D341Med (cell line): ENCODE measurements at places on chromosomes 6 and 20.
A peak's percentile ranks its signal among the peaks of the same experiment; 100 is the strongest.

DNA sequence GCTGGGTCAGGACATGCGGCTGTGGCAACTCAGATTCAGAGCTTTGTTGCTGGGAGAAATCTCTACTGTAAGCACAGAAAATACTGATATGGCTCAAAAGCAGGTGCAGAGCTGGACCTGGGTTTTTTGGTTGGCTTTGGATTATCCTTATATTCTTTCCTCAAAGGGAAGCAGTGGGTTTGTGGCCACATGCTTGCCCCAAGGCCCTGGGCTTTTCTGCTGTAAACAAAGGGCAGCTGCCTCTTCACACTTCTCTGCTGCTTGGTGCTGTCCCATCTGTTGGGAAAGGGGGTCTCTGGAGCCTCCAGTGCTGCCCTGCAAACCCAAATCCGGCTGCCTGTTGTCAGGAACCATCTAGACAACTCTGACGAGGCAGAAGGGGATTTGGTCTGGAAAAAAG, 52.4 kb downstream of the ANKRD6 start:
- no peak for DNase-seq

DNA sequence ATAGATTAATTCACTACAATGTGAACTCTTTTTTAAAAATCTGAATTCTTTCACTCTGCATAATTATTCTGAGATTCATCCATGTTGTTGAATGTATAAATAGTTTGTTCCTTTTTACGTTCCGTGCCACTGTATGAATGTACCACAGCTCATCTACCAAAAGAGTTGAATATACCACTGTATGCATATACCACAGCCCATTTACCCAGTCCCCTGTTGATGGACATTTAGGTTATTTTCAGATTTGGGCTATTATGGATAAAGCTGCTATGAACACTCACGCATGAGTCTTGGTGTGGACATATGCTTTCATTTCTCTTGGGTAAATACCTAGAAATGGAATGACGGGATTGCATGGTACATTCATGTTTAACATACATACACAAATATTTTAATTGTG, 28.2 kb downstream of the PNPLA1 start:
- no peak for DNase-seq

DNA sequence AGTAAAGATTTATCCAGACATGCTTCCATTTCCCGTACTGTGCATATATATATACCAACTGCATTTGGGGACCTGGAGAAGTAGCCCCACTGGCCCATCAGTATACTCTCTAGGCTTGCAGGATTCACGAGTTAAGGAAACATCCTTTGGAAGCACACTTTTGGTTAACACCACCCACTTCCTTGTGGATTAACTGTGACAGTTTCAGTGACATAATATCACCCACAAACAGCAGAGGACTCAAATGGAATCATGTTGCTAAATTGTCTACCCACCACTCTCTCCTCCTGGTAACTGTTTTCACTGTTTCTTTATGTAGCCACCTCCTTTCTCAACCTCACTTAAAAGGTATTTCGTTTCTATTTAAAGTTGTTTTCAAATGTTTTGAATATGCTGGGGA, 55.0 kb downstream of the PROKR2 start:
- DNase-seq, result no peak

GRCh38 chr6:37081042-37081607, 75.7 kb downstream of the FGD2 start:
- no peak for DNase-seq

DNA sequence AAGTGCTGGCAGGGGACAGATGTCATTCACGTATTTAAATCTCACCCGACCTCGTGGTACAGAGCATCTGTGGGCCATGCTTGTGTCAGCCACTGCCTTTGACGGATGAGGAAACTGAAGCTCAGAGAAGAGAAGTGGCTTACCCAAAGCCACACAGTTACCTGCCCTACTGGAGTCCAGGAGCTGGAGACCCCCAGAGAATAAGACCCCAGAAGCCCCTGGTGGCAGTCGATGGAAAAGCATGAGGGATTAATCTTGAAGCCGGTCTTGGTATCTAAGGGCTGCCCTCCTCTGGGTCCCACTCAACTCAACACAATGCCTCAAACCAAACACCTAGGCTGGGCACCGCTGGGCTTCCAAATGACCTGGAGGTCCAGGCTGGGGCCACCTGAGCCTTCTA, 83.1 kb downstream of the GRM4 start:
- no peak for DNase-seq

DNA sequence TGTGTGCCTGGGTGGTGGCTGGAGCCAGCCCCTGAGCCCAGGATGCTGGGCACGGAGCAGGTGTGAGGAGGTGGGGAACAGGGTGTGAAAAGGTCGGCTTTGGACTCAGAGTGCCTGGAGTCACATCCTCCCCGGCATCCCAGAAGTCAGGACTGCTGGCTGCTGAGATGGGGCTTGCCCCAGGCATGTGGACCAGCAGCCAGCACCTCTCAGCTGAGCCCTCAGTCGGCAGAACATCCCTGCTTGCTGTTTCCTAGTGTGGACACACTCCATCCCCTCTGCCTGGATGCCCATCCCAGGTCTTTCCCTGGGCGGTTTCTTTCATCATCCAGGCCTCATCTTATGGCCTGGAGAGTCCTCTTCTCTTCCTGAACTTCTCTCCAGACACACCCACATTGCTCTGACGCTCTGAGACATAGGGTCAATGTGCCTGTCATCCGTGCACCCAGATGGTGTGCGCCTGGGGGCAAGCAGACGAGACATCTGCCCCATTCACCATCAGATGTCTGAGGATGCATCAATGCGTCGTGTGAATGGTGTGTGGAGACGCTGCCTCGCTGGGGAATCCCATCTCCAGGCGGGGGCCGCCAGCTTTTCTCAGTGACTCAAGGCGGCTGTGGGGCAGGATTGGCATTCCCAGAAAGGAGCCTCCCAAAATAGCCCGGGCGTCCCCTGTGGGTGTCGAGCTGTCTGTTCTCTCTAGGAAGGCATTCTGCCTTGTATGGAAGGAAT, 104.2 kb downstream of the SYCP2 start:
- no peak for DNase-seq

DNA sequence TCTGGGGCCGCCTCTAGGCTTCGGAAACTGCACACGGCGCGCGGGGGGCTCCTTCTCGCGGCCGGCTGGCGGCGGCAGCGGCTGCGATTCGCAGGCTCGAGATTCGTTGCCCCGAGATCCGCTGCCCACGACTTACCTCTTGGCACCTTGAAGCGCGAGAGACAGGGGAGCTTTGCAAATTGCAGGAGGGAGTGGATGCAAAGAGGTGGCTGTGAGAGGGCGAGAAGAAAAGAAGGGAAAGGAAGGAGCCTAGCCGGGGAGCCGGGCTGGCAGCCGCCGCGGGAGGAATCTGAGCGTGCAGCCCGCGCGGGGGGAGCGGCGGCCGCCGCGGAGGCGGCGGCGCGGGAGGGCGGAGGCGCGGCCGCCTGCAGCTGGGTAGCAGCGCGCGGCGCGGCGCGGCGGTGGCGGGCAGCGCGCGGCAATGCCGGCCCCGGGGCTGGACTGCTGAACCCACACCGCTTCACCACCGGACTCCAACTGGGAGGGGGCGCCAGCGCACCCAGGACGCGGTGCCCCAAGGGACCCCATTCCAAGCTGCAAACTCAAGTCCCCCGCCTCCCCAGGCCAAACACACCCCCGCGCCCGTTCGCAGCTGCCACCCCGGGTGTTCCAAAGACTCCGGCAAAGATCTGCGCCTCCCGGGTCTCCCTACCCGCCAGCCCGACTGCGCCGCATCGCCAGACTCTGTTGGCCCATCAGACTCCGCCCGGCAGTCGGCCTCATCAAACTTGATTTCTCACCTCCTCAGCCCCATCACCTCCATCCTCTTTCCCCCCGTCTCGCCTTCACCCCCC, 44.2 kb upstream of the SUPT3H start:
- DNase-seq, result peak; percentile 85
